ENCODE measurements at places on chromosomes 4 and X. TPM values are rescaled to one million over a fixed set of nuclear protein-coding genes. Genes with fewer than 3 reads are reported as not detected.

Gene SHROOM3
- 12.6 TPM for total RNA-seq

Gene TCEAL1
- total RNA-seq, result 10.3 TPM

Gene PRR32
- total RNA-seq, result not detected

Gene DMRTC1
- total RNA-seq, result not detected

Gene YY2
- total RNA-seq, result 0.59 TPM

Gene CXorf66
- total RNA-seq, result not detected

Gene KCTD8
- total RNA-seq, result not detected

Gene C4orf50
- not detected for total RNA-seq

Gene RBMXL3
- not detected for total RNA-seq

Gene SYP
- 0.15 TPM for total RNA-seq

Gene AFM
- not detected for total RNA-seq

Gene CPLX1
- not detected for total RNA-seq

Gene RBM47
- total RNA-seq, result 0.50 TPM

Gene TKTL2
- not detected for total RNA-seq

Gene GATB
- total RNA-seq, result 24.4 TPM

Gene ARSJ
- 32.3 TPM for total RNA-seq

Gene MMRN1
- total RNA-seq, result not detected

Gene SHOX
- not detected for total RNA-seq

Gene ETDB
- total RNA-seq, result not detected

Gene CDS1
- 0.34 TPM for total RNA-seq

Gene PAK3
- 0.17 TPM for total RNA-seq

Gene GPRASP1
- 0.74 TPM for total RNA-seq

Gene PROM1
- total RNA-seq, result 0.17 TPM

Gene NLRP2B
- not detected for total RNA-seq

Gene SLC6A14
- not detected for total RNA-seq

Gene SULT1B1
- 1.0 TPM for total RNA-seq

Gene TEX11
- not detected for total RNA-seq

Gene PABPC1L2B
- total RNA-seq, result not detected

Gene LPAR4
- total RNA-seq, result 0.17 TPM

Gene CXXC4
- 0.17 TPM for total RNA-seq

Gene GATA1
- not detected for total RNA-seq

Gene TIGD4
- total RNA-seq, result under 0.01 TPM

Gene SORBS2
- 1.3 TPM for total RNA-seq

Gene MAGEA9B
- not detected for total RNA-seq

Gene DUX4
- not detected for total RNA-seq

Gene KLKB1
- total RNA-seq, result not detected

Gene JADE3
- total RNA-seq, result 1.6 TPM

Gene TGIF2LX
- not detected for total RNA-seq

Gene MAGEB1
- total RNA-seq, result not detected

Gene GAB1
- 4.6 TPM for total RNA-seq

Gene TRIM75
- total RNA-seq, result not detected

Gene NSUN7
- total RNA-seq, result 0.67 TPM

Gene PPP1R2C
- not detected for total RNA-seq

Gene ETDA
- not detected for total RNA-seq

Gene SCRG1
- under 0.01 TPM for total RNA-seq

Gene SPANXB1
- total RNA-seq, result not detected

All from bronchus fibroblast of lung (primary cell).